Kidney epithelial cell (primary cell): ENCODE measurements at places on chromosomes 7 and 10. TPM values are rescaled to one million over a fixed set of nuclear protein-coding genes. Genes with fewer than 3 reads are reported as not detected.

Gene KCNMA1
- total RNA-seq, result 18.9 and 23.6 TPM in 2 replicates

Gene GPR146
- 0.21 TPM in 2 replicates for total RNA-seq

Gene FBXO24
- total RNA-seq, result 0.55 and 0.79 TPM in 2 replicates

Gene HOXA10
- 29.1 and 30.9 TPM in 2 replicates for total RNA-seq

Gene CHAT
- not detected in 2 replicates for total RNA-seq

Gene C10orf62
- not detected in 2 replicates for total RNA-seq

Gene GSTK1
- total RNA-seq, result 139 and 152 TPM in 2 replicates

Gene NEURL1
- total RNA-seq, result 1.3 and 2.1 TPM in 2 replicates

Gene ADAMTS14
- 1.3 and 1.6 TPM in 2 replicates for total RNA-seq

Gene TLX1
- total RNA-seq, result not detected in 2 replicates

Gene FFAR4
- total RNA-seq, result not detected in 2 replicates

Gene TMEM273
- 0.42 and 6.3 TPM in 2 replicates for total RNA-seq

Gene CD36
- not detected in 2 replicates for total RNA-seq

Gene RAB19
- 6.4 and 10.2 TPM in 2 replicates for total RNA-seq

Gene HILPDA
- 13.6 and 15.6 TPM in 2 replicates for total RNA-seq
